ENCODE measurements at places on chromosomes 1 and 21. TPM values are rescaled to one million over a fixed set of nuclear protein-coding genes. Genes with fewer than 3 reads are reported as not detected.

DNA sequence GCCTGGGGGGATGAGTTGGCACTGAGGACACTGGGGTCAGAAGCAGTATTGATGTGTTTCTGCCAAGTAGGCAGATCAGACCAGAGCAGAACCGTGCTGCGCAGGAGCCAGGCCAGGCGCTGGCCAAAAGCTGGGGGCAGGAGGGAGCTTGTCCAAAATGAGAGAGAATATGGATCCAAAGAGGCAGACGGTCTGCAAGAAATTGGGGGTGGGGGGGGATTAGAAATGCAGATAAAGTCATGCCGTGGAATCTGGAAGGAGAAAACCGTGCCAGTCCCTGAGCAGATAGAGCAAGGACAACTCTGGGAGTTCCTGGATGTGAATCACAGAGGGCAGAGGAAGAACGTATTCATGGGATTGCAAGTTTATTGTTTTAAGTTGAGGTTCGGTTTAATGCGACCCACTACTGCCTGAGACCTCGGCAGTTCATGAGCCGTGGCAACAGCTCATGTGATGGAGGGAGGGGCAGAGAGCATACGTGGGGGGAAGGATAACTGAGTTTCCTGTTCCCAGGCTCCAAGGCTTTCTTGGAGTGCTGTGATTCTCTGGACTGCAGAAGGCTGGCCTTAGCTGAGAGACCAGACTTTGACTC lies 224.0 kb downstream of the FGGY start:
- H3K27me3 ChIP-seq: no peaks in the 10 kb centered on the region
- no peak overlapping the region for H3K4me3 ChIP-seq
- no peaks in the 10 kb centered on the region for H3K4me1 ChIP-seq
- DNase-seq: no peak

- H3K4me3 ChIP-seq: no peak overlapping the region
- 0 out of 2 replicates have a peak, but pooled peaks cover 3% of the 10 kb centered on the region for H3K4me1 ChIP-seq
- peak; percentile 87 for DNase-seq
- no peak overlapping the region for H3K27ac ChIP-seq
- no peaks in the 10 kb centered on the region for H3K27me3 ChIP-seq
- no peaks in the 10 kb centered on the region for H3K36me3 ChIP-seq
Measured at GRCh38 chr1:2468041-2468472, 8.0 kb upstream of the PLCH2 start.

Gene TP73
- polyA plus RNA-seq: 4.2 TPM

GRCh38 chr1:63325279-63325985 lies 3.1 kb downstream of the FOXD3 start:
- H3K27ac ChIP-seq: no peak overlapping the region
- H3K36me3 ChIP-seq: no peaks in the 10 kb centered on the region
- DNase-seq: no peak

Data from H1 (cell line).